Activated T-cell treated with anti-CD3 and anti-CD28 coated beads, Interleukin-2, amount 50 U/mL, for 24 hours (primary cell): ENCODE measurements at places on chromosomes 1 and 21.

DNA sequence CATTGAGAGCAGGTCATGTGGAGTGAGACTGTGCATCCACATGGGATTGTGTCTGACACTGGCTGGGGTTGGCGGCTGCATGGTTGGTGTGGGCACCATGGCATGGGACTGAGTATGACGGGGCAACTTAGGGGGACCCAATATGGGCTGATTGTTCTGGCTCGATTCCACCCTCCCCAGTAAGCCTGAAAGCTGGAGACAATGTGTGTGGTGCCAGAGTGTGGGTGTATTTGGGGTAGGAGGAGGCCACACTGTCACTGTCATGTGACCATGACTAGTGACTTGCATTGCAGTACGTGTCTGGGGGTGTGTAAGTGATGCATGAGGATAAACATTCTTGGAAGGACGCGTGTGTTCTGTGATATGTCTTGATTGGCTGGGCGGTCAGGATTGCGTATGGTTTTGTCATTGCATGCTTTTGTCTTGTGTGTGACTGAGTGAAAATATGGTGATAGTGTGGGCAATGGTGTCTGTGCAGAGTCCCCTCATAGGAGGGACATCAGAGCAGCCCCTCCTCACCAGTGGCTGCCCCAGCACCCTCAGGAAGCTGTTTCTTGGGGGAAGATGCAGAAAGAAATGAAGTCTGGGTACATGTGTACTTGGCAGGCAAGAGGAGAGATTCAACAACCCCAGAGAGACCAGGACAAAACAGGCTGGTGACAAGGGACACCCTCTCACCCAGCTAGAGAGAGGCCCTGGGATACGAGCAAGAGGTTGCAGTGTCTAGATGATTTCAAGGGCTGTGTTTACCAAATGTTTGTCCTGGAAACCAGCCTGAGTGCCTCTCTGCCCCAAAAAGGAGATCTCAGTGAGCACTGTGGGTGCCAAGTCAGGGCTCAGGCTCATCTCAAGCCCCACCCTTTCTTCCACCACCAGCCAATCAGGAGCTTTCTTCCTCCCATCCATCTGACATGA, 36.3 kb downstream of the SDC3 start:
- no peak for DNase-seq

- no peak for DNase-seq
These were observed 39.6 kb downstream of the DDR2 start for GRCh38 chr1:162671664-162672410.

DNA sequence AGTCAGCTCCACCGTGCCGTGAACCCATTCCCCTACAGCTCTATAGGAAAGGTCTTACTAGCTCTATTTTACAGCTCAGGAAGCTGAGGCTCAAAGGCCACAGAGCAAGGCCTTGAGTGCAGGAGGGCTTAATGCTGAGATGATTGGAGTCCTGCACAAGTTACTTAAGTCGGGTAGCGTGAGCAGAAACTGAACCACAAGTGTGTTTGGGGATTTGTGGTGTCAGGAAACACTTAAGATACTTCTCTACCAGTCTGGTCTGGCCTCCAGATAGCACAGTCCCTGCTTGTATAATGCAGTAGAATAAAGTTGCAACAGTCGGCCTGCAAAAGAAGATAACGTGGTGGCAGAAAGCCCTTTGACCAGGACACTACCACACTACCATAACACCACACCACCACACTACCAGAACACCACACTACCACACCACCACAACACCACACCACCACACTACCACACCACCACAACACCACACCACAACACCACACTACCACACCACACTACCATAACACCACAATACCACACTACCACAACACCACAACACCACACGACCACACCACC, 118.1 kb downstream of the SPSB1 start:
- DNase-seq, result no peak

DNA sequence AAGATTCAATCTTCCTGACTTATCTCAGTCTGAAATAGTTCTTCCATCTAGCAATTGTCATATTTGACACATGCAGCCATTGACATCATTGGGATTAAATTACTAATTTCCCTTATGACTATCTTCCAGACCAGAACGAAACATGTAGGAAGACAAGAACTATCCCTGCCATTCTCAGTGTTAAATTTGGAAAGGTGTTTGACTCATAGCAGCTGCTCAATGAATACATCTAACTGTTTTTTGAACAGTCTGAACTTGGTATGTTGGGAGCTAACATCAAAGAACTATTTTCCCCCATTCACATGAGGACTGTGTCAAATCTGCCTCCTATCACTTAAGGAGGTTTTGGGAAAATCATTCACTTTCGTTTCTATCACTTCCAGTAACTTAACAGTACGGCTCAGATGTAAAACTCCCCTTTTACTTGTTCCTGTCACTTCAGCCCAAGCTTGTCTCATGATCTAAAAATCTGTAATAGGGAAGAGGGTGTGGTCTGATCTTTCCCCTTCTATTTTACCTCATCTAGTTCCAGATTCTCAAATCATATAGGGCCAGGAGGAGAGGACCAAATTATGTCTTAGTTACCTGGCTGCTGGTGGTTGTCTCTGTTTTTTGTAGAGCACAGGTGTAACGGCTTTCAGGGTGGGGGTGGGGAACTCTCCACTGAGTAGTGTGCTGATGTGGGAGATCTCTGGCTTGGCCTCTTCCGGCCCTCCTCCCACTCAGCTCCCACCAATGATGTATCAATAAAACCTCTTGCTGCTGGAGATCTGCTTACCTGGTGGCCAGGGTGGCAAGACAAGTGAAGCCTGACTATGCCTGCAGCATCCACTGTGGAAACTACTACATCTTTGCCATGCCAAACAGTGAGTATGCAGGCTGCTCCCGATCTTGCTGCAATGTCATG, 26.2 kb upstream of the SLAMF1 start:
- DNase-seq, result no peak

GRCh38 chr1:45843474-45843905, 40.1 kb downstream of the MAST2 start:
- no peak for DNase-seq

DNA sequence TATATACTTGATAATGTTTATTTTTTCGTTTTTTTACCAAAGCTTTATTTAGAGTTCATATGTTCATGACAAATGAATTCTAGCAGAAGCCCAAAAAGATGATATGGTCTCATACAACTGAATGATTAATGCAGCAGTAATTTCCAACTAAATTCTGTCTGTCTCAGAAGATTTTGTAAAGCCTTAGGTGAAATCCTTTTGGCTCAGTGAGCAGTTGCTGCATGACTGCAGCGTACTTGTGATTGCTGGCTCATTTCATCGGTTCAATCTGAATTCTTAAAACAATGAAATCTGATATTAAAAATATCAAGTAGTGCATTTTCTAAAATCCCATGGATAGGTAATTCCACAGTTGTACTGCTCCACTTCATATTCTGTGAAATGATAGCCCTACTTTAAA, 73.2 kb downstream of the AK5 start:
- DNase-seq, result no peak

DNA sequence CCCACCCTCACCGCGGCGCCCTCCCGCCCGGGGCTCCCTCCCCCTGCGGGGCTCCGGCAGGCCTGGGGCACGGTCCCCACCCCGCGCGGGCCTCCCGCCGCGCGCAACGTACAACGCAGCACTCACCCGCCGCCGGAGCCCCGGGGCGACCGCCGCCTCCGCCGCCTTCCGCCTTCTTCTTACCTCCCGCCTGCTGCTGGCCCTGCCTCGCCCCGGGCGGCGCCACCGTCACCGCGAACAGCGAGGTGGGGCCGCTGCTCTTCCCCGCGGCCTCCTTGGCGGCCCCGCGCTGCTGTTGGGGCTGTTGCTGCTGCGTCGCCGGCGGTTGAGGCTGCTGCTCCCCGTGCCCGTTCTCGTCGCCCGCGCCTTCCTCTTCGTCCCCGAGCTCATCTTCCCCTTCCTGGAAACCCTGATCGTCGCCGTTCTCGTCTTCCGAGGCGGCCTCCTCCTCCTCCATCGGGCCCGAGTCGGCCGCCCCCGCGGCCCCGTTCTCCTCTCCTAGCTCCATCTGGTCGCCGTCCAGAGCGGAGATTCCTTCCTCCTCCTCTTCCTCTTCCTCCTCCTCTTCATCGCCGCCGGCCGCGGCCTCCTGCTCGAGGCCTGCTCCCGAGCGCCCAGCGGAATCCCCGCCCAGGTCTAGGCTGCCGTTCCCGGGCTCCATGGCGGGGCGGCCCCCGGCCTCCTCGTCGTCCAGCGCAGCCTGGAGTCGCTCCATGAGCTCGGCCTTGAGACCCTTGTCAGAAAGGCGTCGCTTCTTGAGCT, 671 bp downstream of the HNRNPU start:
- no peak for DNase-seq

- DNase-seq, result no peak
These were observed 2.2 kb upstream of the ADAM30 start for GRCh38 chr1:119898530-119898929.

DNA sequence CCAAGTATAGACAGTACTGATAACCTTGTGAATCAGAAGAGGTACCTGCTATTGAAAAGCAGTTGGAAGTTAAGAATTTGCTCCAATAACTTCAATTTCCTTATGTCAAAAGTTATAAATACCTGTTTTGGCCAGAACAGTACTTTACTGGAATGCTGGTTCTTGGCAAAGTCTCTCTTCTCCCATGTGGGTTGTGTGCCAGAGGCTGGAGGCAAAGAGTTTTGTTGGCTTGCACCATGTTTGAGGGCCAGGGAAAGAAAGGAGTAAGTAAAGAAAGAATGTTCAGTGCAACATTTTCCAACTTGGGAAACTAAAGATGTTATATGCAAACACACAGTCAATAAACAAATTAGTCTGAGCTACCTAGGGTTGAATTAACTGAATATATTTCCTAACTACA, 67.0 kb upstream of the DYNLT5 start:
- no peak for DNase-seq

DNA sequence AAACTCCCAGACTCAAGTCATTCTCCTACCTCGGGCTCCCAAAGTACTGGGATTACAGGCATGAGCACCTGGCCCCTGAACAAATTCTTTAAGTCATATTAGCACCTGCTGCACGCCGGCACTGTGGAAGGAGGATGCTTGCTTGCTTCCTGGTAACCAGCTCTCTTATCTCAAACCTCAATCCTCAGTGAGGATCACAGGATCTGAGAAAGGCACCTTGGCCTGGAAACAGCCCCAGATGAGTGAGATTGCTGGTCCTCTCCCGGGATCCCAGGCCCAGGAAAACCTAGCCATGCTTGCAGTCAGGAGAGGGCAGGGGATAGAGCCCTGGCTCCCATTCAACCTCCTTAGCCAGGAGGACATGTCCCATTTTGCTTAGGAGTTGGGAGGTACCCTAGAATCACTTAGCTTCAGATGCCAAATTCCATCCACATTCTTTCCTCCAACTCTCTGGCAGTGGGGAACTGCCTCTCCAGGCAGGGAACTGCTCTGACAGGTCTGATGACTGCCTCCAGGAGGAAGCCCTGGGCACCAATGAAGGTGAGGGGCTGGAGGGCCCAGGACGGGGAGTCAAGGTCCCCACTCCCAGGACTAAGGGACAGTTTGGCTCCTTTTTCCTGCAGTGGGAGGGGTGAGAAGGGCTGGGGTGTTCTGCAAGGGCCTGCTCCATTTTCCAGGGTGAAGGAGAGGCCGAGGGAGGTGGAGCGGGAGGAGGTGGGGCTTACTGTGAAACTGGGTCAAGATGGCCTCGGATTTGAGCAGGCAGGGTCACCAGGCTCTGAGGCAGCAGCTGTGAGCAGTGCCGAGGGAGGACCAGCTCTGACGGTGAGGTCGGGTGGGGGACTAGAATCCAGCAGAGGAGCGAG, 9.5 kb downstream of the GPR37L1 start:
- no peak for DNase-seq

GRCh38 chr1:223639331-223639749, 26.2 kb downstream of the CAPN8 start:
- DNase-seq, result no peak

- no peak for DNase-seq
These were observed 25.7 kb upstream of the ERICH3 start for GRCh38 chr1:74699331-74699730.

GRCh38 chr1:169107603-169108208, 1.2 kb downstream of the ATP1B1 start:
- DNase-seq, result no peak

DNA sequence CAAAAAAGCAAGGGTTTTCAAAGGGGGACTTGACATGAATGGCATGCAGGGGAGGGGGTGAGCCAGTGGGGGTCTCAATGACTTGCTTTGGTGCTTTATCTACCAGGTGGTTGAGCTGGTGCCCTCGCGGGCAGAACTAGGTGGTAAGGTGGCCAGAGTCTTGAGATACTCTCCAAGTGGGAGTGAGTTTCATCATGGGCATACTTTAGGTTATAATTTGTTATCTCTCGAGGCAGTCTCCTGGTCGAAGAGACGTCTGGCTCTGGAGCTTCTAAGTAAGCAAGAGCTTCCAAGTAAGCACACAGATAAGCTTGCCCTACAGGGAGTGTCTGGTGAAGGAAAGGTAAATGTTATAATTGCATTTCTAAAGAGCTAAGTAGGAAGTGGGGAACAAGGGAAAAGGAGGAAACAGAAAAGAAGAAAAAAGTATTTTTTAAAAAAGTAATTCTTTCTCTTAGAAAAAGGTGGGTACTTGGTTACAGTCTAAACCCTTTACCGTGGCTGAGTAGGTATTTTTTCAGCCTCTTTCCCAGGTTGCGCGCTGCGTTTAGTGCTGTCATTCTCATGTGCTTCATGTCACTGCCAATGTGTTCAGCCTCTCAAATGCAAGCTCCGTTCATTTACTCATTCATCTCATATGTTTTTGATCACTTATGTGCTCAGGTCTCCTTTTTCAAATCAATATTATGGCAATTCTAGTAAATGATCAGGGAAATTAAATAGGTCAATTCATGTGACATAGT, 31.6 kb upstream of the DNAJC6 start:
- no peak for DNase-seq

DNA sequence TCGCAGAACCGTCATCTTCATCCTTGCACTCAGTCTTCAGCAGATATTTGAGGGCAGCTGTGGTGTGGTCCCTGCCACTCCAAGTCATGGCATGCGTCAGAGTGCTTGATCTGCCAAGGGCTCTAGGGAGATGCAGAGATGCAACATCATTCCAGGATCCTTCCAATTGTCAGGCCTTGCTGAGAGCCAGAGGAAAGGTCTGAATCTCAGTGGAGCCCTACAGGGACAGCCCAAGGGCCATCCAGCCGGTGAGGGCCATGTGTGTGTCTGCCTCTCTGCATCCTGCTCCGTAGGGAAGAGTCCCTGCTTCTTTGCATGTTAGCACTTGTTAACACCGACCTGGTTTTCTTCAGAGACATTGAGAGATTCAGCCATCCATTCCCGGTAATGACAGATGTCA, 17.6 kb downstream of the MAPKAPK2 start:
- DNase-seq, result no peak

GRCh38 chr1:115142616-115143015, 53.3 kb upstream of the TSPAN2 start:
- DNase-seq, result no peak

- no peak for DNase-seq
These were observed 77.0 kb downstream of the RWDD3 start for GRCh38 chr1:95311014-95311413.

- no peak for DNase-seq
These were observed 13.5 kb upstream of the CACNA1E start for GRCh38 chr1:181469829-181470228.

- no peak for DNase-seq
These were observed 687.1 kb upstream of the NEGR1 start for GRCh38 chr1:72969461-72969860.

- no peak for DNase-seq
These were observed 46.5 kb upstream of the GREM2 start for GRCh38 chr1:240658312-240658960.
